Glutamatergic neuron (in vitro differentiated cells): ENCODE measurements at places on chromosomes 6 and 20.

GRCh38 chr20:1934721-1935573, 39.7 kb downstream of the SIRPA start:
- DNase-seq: no peak

- no peak for DNase-seq
Measured at GRCh38 chr20:13396022-13396421, 174.9 kb downstream of the ISM1 start.

GRCh38 chr6:15489261-15489962, 173.4 kb downstream of the DTNBP1 start:
- DNase-seq: no peak

DNA sequence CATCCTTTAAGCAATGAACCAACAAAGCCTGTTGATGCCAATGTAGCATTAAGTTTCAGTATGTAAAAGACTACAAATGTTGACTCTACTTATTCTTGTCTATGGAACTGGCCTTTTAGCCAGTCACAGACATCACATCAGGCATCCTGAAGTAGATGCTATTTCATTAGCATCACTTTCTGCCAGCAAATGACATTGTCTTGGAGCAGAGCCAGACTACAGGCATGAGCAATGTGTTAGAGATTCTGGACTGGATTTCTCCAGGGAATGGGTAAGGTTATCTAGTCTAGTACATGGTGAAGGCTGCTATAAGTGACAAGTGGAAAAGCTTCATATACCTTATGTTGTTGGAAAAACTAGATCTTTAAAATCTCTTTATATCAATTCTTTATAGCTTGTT, 142.9 kb downstream of the ADGRB3 start:
- no peak for DNase-seq

DNA sequence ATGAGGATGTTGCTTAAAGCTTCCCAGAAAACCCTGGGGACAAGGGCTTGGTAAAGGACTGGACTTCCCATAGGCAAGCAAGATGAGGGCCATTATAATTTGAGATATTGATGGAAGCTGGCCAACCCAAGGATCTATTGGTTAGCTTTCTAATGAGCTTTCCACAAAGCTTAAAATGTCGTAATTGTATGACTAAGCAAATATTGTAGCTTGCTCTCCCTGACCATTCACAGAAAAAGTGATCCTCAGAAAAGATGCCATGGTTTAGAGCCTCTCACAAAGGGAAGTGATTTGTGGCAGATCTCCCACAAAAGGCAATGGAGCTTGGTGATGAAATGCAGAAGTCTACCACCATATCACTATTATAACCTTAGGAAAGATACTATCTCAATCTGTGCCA, 13.6 kb downstream of the IL17F start:
- DNase-seq: no peak

GRCh38 chr6:89501222-89501621, 68.3 kb downstream of the ANKRD6 start:
- DNase-seq: no peak

- DNase-seq: no peak
Measured at GRCh38 chr6:140209775-140210174, 835.3 kb upstream of the CITED2 start.

GRCh38 chr6:7136859-7137334, 29.1 kb downstream of the RREB1 start:
- DNase-seq: no peak

GRCh38 chr20:37265152-37265551, 3.5 kb upstream of the GHRH start:
- no peak for DNase-seq

DNA sequence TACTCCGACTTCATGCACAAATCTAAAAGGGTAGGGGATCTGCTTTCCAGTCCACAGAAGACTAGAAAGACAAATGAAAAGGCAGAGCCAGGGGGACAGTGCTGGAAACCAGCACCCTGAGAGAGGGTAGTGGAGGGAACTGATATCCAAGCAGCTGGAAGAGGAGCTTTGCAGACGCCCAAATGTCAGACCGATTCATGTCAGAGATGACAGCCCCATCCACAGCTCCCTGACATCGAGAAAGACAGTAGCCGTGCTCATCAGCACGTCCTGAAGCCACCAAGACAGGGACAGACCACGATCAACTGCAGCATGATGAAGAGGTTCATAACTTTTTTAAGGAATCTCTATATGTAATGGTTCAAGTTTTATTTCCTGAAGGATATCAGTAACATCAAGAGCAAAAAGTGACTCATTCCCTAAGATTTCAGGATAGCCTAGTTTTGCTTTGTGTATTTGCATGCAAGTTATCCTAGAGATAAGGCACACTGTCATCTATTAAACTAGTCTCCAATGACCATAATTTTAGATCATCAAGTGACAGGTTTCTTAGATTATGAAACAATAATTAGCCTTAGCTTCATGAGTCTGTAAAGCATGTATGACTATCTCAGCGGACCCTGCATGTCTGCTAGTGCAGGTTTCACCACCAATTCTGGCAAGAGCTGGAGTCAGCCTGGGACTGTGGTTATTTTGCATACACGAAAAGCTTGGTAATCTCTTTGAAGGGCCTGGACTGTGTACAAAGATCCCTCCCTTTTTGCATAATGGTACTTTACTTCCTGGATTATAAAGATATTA, 43.0 kb downstream of the PRDM1 start:
- DNase-seq: no peak

GRCh38 chr6:167227984-167228383, 63.1 kb upstream of the UNC93A start:
- DNase-seq: no peak

DNA sequence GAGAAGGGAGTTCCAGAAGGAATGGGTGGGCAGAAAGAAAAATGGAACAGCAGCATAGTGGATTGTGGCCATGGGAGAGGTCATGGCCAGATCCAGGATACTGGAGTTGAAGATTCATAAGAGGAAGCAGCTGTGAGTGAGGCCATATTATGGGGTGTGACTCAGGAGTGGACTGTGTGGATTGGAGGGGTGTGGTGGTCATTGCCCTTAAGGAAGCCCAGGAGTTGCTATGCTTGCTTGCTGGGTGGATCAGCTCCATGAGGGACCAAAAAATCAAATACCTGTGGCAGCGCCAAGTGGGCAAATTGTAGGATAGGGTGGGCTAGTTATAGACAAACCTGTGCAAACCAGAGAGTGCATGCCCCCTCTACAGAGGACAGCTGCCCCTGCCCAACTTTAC, 18.3 kb downstream of the LRRC1 start:
- no peak for DNase-seq

- no peak for DNase-seq
Measured at GRCh38 chr6:127100510-127101140, 17.8 kb upstream of the RSPO3 start.

GRCh38 chr6:25411316-25411950, 132.3 kb downstream of the CARMIL1 start:
- DNase-seq: no peak

DNA sequence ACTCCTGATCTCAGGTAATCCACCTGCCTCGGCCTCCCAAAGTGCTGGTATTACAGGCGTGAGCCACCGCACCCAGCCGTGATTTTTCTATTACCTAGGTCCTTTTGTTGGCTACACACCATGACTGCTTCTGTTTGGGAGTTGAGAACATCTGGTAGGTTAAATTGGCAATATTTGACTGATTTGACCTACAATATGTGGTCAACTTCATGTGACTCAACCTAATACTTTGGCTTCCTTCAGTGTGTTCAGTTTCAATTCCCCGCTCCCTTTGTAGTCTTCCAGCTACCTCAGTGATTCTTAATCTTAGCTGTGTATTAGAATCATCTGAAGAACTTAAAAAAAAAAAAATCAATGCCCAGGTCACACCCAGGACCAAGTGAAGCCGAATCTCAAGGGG, 47.4 kb downstream of the MYB start:
- no peak for DNase-seq

DNA sequence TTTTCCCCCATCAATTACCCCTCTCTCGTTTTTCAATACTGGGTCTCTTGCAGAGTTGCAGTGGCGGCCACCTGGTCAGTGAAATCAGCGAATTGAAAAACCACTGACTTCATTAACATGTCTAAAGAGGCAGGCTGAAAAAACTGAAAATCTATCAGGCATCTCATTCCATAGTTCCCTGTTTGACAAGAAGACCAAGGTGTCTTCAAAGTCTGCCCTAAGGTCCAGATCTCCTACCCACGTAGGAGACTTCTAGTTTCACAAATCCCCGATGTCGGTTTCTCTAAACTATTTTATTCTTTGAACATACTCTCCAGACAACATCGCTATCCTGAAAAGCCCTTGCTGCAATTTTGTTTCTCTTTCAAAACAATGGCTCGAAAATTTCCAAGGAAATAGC, 796 bp upstream of the TUBB start:
- no peak for DNase-seq

DNA sequence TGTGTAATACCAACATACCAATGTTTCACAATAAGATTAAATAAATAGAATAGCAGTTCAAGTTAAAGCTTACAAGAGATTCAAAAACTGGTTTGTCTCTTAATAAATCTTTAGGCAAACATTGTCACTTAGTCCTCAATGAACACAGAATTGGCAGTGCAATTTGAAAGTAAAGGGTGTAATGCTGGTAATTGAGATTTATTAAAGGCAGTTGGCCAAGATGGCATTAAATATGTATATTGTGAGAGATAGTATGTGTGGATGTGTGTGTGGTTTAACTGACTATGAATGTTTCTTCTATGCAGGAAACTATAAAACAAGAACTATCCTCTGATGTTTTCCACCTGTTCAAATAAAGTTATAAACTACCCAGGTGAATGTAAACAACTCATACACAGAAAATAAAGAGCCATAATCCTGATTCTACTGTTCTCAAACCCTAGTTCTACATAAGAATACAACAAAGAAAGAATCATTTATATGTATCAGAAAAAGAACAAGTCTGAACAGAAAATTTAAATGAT, 267.9 kb upstream of the PTCHD4 start:
- DNase-seq: no peak

- no peak for DNase-seq
Measured at GRCh38 chr6:166938150-166938549, 18.2 kb downstream of the RNASET2 start.

GRCh38 chr6:6695625-6696276, 107.2 kb downstream of the LY86 start:
- DNase-seq: no peak

DNA sequence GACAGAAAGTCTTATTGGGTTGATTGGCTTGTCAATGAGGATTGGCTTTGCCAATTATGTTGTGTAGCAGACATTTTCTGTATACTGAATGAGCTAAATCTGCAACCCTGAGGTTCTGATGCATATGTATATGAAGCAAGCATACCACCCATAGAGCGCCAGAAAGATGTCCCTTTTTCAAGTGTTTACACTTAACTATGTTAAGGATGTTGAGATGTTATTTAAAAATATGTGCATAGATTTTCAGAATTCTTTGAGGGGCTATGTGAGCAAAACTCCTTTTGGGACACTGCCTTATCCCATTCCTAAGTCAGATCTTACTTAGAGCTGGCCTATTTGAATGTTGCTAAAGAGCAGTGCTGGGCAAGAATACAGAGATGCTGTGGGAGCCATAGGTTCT, 1.9 kb downstream of the AIG1 start:
- no peak for DNase-seq

- no peak for DNase-seq
Measured at GRCh38 chr6:154388803-154389202, 32.2 kb upstream of the IPCEF1 start.

- DNase-seq: no peak
Measured at GRCh38 chr6:74167511-74167910, 471.5 kb downstream of the CD109 start.

DNA sequence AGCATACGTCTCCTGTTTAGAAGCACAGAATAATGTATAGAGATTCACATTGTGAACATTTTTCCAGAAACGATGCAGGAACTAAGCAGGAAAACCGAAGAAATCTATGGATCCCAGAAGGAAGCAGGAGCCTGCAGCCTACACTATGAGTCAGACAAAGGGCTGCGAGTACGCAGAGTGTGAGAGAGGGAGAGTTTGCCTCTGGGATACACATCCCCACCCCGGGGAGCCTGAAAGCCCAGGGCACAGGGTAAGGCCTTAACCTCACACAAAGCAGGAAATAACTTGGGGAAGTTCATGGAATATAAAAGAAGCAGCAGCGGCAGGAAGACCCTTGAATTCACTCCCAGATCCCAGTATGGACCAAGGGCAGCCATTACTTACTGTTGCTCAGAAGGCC, 842.1 kb upstream of the MANEA start:
- DNase-seq: no peak

- no peak for DNase-seq
Measured at GRCh38 chr6:12472601-12473038, 182.5 kb downstream of the EDN1 start.

DNA sequence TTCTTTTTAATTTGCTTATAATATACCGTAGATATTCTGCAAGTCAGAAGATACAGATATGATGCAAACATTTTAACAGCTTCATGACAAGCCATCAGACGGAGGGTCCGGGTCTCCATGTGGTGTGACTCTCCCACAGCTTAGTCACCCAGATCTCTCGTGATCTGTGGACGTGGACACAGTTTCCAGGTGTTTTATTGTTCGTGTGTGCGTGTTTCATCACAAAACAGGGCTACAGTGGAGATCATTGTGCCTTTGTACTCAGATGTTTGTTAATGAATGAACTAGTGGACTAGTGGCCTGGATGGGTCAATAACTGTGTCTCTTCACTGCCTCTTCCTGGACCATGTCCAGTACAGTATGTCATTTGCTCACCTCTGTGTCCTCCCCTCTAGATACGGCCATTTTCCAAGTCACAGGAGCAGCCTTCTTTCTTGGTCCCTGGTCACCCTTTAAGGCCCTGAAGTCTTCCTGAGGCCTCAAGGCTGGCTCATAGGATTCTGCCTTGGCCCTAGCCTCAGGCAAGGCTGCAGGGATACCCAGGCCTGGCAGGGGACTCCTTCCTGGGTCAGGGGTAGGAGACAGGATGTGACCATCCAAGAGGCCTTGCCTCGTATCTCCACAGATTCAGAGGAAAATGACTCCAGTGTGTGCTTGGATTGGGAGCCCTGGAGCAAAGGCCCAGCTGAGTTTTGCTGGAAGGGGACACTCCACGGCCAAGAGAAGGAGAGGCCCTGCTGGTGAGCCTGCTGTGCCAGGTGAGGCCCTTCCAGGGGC, 4.6 kb downstream of the ADIG start:
- no peak for DNase-seq

GRCh38 chr6:2688401-2689064, 62.2 kb downstream of the MYLK4 start:
- DNase-seq: no peak

DNA sequence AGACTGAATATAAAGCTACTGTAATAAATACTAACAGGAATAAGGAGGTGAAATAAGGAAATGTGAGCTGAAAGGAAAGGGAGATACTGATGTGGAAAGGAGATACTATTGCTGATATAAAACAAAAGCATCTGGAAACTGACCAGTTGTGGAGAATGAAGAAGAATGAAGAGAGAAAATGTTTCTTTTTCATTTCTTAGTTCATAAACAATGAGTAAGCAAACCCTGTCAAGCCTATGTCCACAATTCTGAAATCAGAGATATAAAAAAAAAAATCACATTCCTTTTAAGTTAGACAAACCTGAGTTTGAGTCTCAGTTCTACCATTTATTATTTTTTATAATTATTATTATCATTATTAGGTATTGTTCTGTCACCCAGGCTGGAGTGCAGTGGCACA, 121.6 kb upstream of the GJE1 start:
- DNase-seq: no peak
